ENCODE measurements at places on chromosomes 2 and 18.
A peak's percentile ranks its signal among the peaks of the same experiment; 100 is the strongest.

- no peak for DNase-seq
Observed at GRCh38 chr2:181241366-181241765, 215.8 kb upstream of the ITGA4 start.

DNA sequence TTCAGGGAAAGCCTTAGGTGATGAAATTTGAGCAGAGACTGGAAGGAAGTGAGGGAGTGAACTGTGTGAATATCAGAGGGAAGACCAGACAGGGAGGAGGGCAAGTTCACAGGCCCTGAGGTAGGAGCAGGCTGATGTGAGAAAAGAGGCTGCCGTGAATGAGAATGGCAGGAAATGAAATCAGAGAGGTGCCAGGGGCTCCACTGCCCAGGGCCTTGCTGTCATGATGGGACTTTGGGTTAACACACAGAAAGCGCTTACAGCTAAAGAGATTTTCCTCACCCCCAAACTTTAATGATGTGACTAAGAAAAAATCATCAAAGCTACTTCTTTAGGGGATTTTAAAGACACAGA lies 53.8 kb downstream of the MARCHF4 start:
- DNase-seq: no peak

DNA sequence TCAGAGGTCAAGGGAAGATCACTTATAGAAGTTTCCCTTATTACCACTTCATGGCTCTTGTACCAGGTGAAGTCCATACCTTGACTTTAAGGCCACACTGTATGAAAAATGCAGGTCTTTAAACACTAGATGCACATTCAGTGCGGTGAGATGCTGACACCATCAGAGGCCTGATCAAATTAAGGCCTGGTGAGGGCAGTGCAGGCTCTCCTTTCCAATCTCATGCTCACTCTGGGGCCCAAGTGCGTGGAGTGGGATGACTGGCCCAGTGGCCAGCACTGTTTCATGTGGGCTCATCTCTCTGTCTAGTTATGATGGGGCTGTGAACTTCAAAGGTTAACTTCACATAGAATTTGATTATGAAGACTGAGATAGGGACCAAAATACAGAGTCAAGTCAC lies 281.1 kb downstream of the SLC4A3 start:
- DNase-seq: no peak

DNA sequence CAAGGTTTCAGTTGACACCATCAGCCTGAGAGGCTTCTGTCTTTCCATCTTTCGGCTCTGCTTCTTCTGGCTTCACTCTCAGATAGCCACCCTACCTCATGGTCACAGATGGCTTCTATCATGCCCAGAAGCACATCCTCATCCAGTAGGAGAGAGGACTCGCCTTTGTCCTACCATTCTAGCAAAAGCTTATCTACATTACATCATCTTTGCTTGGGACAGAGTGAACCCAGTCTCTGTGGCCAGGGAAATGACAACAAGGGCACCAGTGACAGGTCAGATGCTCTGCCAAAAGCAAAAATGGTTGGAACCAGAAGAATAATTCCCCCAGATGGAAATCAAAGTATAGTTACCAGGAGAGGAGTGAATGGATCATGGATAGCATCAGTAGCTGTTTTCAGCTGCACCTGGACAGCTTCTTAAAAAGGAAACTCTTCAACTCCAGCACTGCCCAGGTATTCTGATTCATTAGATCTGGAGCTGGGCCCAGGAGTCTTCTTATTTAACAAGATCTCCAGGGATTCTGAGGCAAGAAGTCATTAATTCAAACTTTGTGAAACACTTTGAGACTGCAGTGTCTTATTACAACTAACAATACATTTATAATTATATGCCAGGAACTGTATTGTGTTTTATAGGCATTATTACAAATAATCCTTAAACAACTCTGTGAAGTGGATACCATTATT lies 257.7 kb upstream of the UBE2E3 start:
- no peak for DNase-seq

DNA sequence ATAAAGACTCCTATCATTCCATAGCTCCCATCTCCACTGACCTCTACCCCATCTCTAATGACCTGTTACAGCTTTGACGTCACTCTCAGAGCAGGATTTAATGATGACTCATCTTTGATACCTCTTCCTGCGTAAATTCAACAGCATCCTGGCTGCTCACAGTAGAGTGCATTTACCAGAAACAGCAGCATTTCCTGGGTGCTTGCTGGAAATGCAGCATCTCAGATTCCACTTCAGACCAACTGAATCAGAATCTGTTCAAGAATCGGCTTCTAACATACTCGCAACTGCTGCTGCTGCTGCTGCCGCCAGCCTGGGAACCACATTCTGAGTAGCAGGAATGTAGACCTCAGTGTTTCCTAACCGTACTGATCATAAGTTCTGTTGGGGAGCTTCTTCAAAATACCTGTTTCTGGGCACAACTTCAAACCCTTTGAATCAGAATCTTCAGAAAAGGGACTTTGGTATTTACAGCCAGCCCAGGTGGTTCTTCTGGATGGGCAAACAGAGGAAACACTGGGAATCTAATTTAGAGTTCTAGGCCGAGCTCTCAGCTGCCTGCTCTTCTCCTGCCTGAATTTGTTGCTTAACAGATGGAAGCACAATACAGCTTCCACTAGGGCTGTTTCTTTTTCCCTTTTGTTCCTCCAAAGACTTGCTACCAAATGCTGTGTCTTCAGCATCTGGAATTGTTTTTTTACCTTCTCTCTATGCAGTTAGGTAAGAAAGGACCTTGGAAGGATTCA lies 241.4 kb downstream of the NCKAP5 start:
- DNase-seq: no peak

DNA sequence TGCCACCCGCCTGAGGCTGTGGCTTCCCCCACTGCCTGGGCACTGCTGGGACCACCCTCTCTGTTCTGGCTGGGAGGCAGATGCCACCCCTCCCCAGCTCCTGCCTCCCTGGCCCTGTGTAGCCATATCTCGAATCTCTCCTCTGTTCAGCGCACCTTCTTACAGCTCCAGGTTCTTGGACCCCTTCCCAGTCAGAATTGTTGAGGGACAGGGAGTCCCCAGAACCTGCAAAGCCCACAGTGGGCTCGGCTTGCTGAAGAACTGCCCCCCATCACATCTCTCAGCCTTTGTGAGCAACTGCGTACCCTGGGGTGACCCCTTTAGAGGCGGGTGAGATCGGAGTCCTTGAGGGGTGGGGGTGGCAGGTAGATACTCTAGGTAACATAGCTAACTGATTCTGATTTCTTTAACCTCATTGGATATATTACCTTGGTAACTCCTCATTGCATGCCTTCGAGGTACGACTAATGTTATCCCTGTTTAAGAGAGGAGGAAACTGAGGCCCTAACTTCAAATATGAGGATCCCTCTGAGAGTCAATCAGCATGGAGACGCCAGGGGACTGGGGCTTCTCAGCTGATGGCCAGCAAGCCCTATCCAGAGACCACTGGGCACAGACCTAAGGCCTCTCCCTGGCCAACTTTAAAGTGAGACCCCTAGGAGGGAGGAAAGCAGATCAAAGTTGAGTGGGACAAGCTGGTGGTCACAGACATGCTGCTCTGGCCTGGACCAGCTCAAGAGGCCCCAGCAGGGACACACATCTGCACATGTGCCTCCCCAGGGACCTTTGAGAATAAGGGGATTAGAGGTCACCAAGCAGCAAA lies 101.3 kb downstream of the CAPN13 start:
- no peak for DNase-seq

DNA sequence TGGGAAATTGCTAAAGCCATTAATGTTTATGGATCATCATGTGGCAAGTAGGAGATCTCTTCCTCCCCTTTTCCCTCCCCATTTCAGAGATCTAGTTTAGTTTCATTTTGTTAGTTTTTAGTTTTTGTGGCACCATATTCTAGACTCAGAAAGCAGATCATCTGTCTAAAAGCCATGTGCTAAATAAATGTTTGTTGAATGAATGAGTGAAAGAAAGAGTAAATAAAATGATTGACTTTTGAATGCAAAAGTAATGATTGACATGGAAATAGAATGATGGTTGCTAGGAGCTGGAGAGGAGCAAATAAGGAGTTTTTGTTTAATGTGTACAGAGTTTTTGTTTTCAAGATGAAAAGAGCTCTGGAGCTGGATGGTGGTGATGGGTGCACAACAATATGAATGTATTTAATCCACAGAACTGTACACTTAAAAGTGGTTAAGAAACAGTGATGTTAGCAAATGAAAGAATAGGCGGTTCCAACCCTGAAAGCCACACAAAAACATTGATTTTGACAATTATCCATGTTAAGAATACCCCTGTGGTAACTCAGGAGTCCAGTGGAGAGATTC lies 23.6 kb downstream of the TMEM178A start:
- no peak for DNase-seq

- DNase-seq: no peak
Observed at GRCh38 chr2:202545523-202545922, 89.2 kb upstream of the FAM117B start.

GRCh38 chr18:49994410-49994809 lies 181.1 kb upstream of the ACAA2 start:
- no peak for DNase-seq

GRCh38 chr2:109516445-109517117 lies 97.2 kb downstream of the SEPTIN10 start:
- DNase-seq: peak; percentile 75

GRCh38 chr2:28490558-28490957 lies 5.3 kb upstream of the PLB1 start:
- DNase-seq: no peak

GRCh38 chr2:10901160-10901939 lies 10.4 kb upstream of the KCNF1 start:
- no peak for DNase-seq

- no peak for DNase-seq
Observed at GRCh38 chr2:162113776-162114168, 38.3 kb downstream of the GCG start.

DNA sequence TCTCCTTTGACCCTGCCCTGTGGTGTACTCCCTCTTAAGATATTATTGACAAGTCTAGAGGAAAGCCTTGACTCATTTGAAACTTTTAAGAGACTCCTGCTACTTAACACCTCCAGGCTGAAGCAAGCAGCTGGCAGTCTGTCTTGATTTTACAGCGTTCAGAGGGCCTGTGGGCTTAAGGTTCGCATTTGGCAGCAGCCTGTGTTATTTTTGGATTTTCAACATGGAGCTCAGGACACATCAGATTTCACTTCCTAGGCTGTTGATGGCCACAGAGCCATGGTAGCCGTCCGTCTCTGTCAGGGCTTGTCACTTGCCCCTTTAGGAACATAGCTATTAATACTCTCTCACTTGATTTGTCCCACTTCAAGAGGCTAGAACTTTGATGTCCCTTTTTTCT lies 73.6 kb downstream of the VWA3B start:
- DNase-seq: no peak

DNA sequence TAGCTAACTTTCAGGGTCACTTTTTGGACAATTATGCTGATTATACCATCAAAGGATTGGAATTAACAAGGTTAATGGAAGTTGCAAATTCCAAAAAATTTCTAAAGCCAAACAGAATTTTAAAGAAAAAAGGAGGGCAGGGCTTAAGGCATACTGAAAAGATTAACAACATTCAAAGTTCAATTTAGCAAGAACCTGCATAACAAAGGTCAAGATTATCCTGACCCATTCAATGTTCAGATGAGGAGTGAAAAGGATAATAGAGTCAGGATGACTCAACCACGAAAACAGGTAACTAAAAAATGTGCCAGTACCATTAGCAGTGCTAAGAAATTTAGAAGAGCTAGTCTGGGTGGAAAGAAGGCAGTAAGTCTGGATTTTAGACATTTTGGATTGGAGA lies 139.8 kb upstream of the HNMT start:
- no peak for DNase-seq

DNA sequence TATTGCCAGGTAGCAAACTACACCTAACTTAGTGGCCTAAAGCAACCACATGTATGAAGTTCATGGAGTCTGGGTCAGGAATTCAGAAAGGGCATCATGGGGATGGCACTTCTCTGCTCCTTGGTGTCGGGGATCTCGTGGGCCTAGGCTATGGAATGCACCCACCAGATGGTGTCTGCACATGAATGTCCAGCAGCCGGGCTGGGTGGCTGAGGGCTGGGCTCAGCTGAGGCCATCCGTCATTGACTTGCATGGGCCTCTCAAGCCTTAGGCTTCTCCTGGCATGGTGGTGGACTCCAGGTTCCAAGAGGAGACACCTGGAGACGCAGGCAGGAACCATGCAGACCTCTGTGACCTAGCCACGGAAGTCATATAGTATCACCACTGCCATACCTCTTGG lies 26.0 kb upstream of the RPL31 start:
- DNase-seq: no peak

DNA sequence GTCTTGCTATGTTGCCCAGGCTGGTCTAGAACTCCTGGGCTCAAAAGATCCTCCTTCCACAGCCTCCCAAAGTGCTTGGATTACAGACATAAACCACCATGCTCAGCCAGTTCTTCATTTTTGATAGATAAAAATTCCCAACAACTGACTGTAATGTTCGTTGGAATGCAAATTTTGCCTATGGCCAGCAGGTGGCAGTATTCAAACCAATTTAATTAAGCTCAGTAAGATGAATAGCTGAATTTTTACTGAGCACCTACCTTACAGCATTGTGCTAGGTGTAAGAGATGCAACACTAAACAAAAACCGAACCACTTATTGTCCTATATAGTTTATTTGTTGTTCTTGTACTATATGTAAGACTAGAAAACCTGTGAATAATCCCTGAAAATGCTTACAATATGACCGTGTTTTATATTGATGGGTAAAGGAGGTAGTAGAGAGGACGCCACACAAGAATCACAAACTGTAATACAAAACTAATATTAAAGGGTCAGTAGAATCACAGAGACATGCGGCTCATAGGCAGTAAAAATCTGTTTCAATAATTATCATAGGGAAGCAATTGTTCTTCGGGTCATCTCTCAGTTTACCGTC lies 8.2 kb upstream of the TMEM182 start:
- peak; percentile 55 for DNase-seq

- no peak for DNase-seq
Observed at GRCh38 chr2:237653776-237654558, 26.6 kb downstream of the LRRFIP1 start.

DNA sequence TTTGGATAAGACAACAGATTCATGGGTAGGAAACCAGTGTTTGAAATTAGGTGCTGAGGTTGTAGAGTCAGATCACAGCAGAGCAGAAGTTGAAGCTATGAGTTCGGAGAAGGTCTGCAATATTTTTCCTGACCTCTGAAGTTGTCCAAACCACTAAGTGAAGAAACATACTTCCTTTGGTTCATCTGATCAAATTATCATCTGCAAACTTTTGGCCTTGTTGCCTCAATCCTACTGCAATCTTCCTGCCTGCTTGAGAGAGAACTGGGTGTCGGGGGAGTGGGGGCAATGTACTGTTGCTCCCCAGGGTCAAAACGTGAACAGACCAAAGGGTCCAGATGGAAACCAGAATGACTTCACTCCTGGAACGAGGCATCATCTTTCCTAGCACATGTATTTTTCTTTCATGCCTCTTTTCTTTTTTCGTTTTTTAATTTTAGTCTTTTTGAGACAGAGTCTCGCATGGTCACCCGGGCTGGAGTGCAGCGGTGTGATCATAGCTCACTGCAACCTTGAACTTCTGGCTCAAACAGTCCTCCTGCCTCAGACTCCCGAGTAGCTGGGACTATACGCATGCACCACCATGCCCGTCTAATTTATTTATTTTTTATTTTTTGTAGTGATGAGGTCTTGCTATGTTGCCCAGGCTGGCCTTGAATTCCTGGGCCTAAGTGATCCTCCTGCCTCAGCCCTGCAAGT lies 42.7 kb downstream of the RAB31 start:
- no peak for DNase-seq

GRCh38 chr18:58046794-58047555 lies 2.9 kb downstream of the NEDD4L start:
- DNase-seq: no peak

GRCh38 chr2:172639823-172640222 lies 83.9 kb downstream of the PDK1 start:
- no peak for DNase-seq
